ENCODE measurements at places on chromosomes 4 and X.
A peak's percentile ranks its signal among the peaks of the same experiment; 100 is the strongest.

GRCh38 chr4:184355111-184355604 lies 119.2 kb downstream of the IRF2 start:
- peak; percentile 81 for DNase-seq

DNA sequence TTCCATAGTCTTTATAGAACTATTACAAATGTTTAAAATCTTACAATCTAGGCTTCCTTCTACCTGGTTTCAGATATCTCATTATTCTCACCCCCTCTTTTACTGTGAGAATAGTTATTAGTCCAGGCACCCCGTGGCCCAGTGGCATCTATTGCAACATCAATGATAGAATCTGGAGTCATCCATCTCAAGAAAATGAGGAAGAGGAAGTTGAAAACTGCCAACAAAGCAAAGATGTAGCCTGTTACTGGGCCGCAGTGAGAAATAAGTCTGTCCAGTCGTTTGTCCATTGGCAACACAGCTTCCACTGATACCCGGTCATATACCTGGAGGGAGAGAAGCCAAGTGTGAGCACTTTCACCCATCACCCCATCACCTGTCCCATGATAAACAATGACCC lies 6.0 kb upstream of the ASB11 start:
- no peak for DNase-seq

DNA sequence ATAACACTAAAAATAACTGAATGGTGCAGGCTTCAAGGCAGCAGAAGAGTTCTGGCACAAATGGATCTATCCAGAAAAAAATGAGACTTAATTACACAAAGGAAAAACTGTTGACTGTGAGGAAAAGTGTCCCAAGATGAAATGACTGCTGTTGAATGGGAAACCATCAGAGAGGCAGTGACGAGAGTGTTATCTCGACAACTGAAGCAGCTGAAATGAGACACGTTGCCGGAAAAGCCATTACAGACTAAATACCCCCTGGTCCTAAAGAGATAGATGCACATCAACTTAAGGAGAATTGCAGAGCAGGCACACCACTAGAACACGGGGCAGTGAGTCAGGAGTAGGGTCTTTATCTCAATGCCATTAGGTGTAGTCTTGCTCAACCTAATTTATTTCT lies 277.8 kb downstream of the DMD start:
- DNase-seq = no peak

DNA sequence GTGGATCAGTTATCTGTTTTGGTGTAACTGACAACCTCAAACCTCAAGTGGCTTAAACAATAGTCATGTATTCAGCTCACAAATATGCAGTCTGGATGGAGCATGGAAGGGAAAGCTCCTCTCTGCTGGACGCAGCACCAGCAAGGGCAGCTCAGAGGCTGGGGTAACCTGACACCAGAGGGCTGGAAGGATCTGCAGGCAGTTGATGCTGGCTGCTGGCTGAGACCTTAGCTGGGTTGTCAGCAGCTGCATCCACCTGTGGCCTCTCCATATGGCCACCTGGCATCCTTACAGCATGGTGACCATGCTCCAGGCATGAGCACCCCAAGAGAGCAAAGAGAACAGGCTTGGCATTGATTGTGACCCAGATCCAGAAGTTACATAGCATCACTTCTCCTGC lies 46.7 kb downstream of the ENPP6 start:
- peak; percentile 38 for DNase-seq

- no peak for DNase-seq
Observed at GRCh38 chr4:65917486-65917885, 247.2 kb upstream of the EPHA5 start.

GRCh38 chrX:63751481-63751880 lies 33.5 kb downstream of the ARHGEF9 start:
- no peak for DNase-seq

- no peak for DNase-seq
Observed at GRCh38 chr4:139367421-139368090, 65.3 kb upstream of the NDUFC1 start.

DNA sequence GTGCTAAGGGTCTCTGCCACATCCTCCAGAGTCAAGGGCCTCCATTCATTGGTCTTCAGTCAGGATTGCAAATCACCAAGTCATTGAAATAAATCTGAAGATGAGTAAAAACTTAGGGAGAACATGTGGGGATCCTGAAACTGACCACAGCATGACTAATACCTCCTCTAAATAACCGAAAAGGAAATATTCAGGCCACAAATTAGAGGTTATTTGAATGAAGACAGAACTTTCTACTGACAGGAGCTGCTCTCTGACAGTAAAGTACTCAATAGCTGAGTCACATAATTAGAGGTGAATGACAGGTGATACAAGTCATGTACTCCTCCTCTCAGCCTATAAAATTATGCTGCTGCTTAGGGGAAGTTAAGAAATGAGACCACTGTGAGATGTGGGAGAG lies 240.2 kb upstream of the F9 start:
- DNase-seq = no peak

DNA sequence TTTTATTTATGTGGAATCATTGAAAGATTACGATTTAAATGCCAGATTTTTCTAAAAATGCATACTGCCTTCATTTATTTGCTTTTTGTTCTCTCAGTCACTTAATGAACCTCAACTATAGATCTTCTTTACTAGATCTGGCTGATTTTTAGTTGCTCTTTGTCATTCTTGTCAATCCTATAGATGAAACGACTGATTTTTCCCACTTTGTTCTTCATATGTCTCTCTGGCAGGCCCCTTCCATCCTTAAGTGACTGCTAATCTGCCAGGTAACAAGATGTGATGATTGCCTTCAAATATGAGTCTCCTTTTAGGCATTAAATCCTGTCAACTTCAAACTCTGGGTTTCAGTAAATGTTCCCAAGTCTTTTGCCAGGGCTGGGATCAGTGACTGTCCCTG lies 61.0 kb downstream of the ALG13 start:
- DNase-seq = no peak

GRCh38 chr4:166501941-166502382 lies 628.9 kb downstream of the TLL1 start:
- no peak for DNase-seq

DNA sequence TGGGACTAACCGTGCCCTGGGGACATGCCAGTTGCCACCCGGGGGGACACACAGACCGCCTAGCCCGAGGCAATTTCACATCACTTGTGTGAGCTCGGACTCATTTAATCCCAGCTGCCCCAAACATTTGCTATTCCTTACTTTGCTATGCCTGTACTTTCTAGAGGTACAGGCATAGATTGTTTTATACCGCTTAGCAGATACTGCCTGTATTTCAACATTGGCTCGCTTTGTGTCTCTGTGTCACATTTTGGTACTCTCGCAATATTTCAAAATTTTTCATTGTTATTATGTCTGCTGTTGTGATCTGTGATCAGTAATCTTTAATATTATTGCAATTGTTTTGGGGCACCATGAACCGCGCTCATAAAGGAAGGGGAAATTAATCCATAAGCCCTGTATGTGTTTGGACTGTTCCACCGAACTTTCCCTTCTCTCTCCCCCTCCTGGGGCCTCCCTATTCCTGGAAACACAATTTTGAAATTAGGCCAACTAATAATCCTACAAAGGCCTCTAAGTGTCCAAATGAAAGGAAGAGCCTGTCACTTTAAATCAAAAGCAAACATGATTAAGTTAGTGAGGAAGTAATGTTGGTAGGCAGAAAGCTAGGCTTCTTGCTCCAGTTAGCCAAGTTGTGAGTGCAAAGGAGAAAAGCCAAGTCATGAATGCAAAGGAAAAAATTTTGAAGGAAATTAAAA lies 568 bp upstream of the CASP6 start:
- DNase-seq = peak; percentile 25

GRCh38 chr4:124593494-124593893 lies 119.0 kb downstream of the ANKRD50 start:
- no peak for DNase-seq

DNA sequence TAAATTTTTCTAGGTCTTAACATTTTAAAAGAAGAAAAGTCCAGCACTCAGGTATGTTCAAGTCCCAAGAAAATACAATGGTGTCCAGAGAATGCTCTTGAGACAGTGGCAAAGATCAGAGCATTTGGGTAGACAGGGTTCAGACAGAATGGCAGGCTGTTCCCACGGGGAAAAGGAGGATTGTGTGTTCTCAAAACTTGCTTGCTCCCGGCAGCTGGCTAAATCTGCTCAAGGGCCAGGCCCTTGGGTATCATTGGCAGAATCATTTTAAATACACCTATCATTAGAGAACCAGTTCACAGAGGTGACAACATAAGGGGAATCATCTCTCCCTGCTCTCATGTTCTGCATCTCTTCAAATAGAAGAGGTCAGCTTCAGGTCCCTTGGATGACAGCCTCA lies 456.3 kb downstream of the DTHD1 start:
- DNase-seq = no peak

DNA sequence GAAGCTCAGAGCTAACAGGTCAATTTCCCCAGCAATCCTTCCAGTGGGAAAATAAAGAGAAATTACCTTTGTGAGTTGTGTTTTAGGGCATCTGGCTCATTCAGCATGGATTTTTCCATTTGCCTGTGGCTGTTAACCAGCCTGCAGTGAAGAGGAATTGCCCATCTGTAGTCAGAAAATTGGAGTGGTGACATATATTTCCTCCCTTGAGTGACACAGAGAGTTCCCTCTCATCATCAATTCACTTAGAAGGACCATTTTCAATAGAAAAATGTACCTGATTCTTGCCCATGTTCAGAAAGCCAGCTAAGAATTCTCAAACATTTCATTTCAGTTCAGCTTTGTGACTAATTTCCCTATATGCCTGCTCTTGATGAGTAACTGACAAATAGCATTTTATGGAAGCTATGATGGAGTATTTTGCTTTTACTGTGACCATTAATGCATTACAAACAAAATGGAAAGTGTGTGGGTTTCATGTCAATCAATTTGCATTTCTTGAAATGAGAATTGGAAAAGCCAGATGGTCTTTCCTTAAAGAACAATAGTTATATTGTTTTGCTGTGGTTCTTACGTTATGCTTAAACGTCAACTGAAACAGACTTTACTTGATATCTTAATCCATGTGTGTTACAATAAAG lies 155.8 kb downstream of the NWD2 start:
- no peak for DNase-seq

- no peak for DNase-seq
Observed at GRCh38 chr4:153063490-153063889, 127.4 kb downstream of the FHDC1 start.

- DNase-seq = no peak
Observed at GRCh38 chr4:151099976-151100417, 569 bp downstream of the RPS3A start.

DNA sequence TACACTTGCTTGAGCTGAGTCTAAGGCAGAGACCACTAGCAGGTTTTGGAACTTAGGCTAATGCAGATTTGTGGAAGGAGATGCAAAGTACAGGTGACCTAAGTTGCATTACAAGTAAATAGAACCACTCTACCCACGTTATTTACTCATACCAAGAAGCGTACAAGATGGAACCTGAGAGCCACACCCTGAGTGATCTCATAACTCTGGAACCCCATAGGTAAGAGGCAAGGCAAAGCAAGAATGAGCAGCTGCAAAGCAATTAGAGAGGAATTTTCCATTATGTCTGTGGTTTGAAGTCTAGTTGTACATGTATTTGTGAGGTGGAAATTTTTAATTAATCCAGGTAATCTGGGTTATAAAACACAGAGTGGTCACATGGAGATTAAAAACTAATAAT lies 55.4 kb downstream of the CC2D2A start:
- DNase-seq = no peak

DNA sequence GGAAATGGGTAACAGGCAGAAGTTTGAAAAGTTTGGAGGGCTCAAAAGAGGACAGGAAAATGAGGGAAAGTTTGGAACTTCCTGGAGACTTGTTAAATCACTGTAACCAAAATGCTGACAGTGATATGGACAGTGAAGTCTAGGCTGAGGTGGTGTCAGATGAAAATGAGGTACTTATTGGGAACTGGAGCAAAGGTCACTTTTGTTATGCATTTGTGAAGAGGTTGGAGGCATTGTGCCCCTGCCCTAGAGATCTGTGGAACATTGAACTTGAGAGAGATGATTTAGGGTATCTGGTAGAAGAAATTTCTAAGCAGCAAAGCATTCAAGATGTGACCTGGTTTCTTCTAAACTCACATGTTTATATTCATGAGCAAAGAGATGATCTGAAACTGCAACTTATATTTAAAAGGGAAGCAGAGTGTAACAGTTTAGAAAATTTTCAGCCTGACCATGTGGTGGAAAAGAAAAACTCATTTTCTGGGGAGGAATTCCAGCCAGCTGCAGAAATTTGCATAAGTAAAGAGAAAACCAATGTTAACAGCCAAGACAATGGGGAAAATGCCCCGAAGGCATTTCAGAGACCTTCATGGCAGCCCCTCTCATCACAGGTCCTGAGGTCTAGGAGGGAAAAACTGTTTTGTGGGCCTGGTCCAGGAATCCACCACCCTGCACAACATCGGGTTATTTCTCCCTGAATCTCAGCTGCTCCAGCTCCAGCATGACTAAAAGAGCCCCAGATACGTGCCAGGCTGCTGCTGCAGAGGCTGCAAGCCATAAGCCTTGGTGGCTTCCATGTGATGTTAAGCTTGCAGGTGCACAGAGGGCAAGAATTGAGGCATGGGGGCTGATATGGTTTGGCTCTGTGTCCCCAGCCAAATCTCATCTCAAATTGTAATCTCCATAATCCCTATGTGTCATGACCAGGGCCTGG lies 632.5 kb upstream of the GNPDA2 start:
- no peak for DNase-seq

- DNase-seq = no peak
Observed at GRCh38 chr4:52612341-52612740, 46.8 kb downstream of the USP46 start.

- DNase-seq = no peak
Observed at GRCh38 chr4:175635546-175635945, 176.5 kb downstream of the GPM6A start.

DNA sequence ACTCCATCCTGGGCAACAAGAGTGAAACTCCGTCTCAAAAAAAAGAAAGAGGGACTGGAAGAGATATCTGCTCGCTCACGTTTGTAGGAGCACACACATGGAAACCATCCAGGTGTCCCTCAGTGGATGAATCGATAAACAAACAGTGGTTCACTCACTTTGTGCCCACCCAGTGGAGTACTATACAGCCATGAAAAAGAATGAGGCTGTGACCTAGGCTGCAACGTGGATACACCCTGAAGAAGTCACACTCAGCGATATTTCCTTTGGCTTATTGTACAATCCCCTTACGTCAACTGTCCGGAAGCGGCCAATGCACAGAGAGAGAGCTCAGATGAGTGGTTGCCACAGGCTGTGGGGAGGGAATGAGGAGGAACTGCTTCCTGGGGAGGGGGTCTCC lies 82.3 kb upstream of the PPP2R3B start:
- DNase-seq = no peak

GRCh38 chr4:176810481-176811249 lies 17.9 kb upstream of the VEGFC start:
- DNase-seq = no peak
